AG08395 (cell line): ENCODE measurements at places on chromosomes 3 and 15.

- DNase-seq, result no peak
Observed at GRCh38 chr15:40914486-40914885, 14.7 kb upstream of the DLL4 start.

GRCh38 chr3:132787616-132788300 lies 65.5 kb upstream of the NPHP3 start:
- no peak for DNase-seq

- no peak for DNase-seq
Observed at GRCh38 chr3:49629866-49630265, 44.3 kb upstream of the APEH start.

GRCh38 chr3:52036829-52037228 lies 19.5 kb downstream of the DUSP7 start:
- DNase-seq, result no peak

DNA sequence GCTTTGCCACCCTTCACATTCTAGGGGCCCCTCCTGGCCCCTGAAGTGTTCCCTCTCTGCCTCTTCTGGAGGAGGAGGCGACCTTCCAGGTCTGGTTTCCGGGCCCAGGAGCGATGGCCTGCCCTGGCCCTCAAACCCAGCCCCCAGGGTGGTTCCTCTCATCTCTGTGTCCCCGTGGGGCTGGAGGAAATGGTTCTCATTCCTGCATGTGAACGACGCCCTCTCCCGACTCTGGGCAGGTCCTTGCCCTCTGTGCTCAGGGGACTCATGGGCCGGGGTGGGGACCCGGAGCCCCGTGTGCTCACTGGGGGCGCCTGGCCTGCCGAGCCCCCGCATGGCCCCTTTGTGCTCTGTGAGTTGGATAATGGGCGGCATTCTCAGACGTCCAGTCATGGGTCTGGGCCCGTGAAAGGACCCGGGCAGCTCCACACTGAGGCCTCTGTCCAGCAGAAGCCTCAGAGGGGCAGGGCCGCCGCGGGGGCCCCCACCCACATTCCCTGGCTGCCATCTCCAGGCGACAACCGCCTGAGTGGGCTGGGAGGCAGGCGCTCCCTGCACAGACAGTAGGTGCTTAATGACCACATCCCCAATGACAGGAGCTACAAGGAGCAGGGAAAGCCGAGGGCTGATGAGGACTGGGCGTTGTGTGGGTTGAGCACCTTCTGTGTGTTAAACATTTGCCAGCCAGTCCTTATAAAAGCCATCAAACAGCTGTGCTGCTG lies 5.5 kb upstream of the PLXND1 start:
- DNase-seq, result peak; percentile 67

- DNase-seq, result no peak
Observed at GRCh38 chr15:25022233-25022632, 67.4 kb downstream of the SNRPN start.

GRCh38 chr15:53671545-53671944 lies 87.9 kb downstream of the WDR72 start:
- DNase-seq, result no peak

DNA sequence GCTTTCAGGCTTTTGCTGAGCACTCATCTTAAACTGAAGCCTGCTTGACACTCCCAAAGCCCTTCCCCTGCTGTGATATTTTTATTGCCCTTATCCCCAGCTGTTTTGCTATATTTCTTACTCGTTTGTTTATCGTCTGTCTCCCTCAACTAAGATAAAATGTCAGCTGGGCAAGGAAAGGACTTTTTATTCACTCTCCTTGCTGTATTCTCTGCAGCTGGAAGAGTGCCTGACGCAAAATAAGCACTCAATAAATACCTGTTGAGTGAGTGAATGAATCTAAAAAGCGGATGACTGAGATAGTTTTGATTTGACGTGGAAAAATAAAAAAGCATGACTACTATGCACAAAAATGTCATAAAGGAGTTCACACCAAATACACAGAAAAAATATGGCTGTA lies 84.8 kb upstream of the POMGNT2 start:
- peak; percentile 41 for DNase-seq

GRCh38 chr3:144463911-144464310 lies 492.3 kb downstream of the DIPK2A start:
- DNase-seq, result no peak

- DNase-seq, result no peak
Observed at GRCh38 chr15:72774696-72775383, 8.7 kb downstream of the ADPGK start.

DNA sequence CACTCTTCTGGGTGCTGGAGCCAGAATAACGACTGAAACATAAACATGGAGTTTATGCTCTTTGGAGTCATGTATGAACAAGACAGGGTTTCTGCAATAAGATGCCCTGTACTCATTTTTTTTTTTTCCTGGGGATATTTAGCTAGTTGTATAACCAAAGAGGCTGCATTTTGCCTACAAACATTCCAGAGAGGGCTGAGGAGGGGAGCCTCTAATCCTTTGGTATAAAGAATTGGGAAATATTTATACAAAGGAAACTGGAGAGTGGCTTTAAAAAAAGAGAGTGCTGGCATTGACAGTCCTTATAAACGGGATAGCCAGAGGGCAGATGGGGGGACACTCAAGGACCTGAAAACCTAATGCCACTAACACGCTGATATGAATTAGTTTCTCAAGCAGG lies 32.4 kb upstream of the GAP43 start:
- DNase-seq, result no peak

- peak; percentile 48 for DNase-seq
Observed at GRCh38 chr3:58411036-58411435, 22.6 kb downstream of the PDHB start.

DNA sequence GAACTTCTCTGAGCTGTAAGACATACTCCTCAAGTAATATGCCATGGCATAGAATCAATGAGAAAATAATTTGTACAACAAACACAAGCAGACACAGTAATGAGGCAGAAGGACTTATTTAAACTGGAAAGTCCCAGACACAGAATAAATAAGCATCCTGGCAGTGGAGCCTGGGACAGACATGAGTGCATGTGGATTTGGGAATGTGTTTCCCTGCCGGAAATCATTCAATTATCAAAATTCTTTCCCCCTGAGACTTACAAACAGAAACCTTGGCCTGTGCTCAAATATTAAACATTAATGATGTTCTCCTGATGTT lies 520.1 kb downstream of the ROBO1 start:
- DNase-seq, result peak; percentile 6

- DNase-seq, result no peak
Observed at GRCh38 chr3:42191443-42191747, 74.6 kb downstream of the CCK start.

- DNase-seq, result peak; percentile 66
Observed at GRCh38 chr3:48400824-48401433, 28.9 kb downstream of the FBXW12 start.

- no peak for DNase-seq
Observed at GRCh38 chr3:187850258-187850921, 105.1 kb upstream of the BCL6 start.

- DNase-seq, result no peak
Observed at GRCh38 chr3:125003859-125004595, 51.8 kb downstream of the HEG1 start.

GRCh38 chr3:139202226-139202958 lies 141.4 kb upstream of the MRPS22 start:
- DNase-seq, result no peak
